ENCODE measurements at places on chromosomes 5 and 9.

GRCh38 chr9:133801739-133802138 lies 63.6 kb upstream of the SARDH start:
- DNase-seq: no peak

DNA sequence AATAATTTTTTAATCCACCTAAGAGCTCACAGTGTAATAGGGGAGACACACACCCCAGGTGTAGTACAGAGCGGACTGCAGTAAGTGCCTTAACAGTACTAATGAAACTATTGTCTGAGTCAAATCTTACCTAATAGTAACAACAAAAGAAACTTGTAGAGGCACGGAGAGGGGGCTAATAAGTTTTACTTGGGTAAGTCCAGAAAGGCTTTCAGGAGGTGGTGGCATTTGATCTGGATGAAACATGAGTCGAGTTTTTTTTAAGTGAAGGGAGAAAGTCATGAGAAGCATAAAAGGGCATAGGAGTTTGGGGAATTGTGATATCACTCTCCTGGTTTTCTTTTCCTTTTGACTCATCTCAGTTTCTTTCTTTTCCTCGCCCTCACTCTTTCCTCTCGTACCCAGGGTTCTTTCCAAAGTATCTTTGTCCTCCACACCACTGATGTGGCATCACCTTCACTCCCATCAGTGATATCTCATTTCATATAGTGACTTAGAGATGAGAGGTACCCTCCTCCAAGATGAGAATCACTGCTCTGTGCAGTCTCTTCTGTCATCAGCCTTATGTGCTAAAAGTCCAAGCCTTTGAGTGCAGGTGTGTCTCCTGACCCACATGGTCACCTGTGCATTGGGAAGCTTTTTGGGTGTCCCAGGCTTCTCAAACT lies 2.0 kb downstream of the CTNNA1 start:
- no peak for DNase-seq

DNA sequence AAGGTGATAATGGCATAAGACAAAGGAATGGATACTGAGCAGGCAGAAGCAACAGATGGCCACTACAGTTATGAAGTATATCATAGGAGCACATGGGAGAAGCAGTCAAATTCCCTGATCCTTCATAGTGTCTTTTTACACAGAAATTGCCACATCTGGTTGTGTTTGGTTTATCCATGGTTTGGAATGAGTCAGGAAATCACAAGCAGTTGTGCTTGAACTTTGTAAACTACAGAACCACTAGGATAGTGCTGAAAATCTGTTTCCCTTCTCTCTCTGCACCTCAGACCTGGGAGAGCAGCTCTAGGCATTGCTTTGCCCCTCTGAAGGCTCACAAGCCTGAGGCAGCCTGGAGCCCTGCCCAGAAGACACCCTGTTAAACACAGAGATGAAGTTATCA lies 134.0 kb downstream of the DMRT2 start:
- no peak for DNase-seq

GRCh38 chr9:110364451-110364850 lies 26.8 kb upstream of the TXNDC8 start:
- no peak for DNase-seq

DNA sequence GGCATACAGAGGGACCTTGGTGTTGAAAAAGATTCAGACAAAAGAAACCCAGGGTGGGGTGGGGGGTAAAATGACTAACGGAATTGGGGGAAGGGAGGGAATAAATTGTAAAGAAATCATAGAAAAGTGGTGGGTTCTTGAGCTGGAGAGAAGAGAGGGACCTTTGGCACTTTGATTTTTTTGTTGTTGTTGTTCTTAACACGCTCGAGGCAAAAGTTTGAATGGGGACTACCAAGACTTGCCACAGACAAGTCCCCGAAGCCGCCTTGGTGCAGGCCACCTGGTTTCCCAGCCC lies 616 bp downstream of the VCAN start:
- no peak for DNase-seq

DNA sequence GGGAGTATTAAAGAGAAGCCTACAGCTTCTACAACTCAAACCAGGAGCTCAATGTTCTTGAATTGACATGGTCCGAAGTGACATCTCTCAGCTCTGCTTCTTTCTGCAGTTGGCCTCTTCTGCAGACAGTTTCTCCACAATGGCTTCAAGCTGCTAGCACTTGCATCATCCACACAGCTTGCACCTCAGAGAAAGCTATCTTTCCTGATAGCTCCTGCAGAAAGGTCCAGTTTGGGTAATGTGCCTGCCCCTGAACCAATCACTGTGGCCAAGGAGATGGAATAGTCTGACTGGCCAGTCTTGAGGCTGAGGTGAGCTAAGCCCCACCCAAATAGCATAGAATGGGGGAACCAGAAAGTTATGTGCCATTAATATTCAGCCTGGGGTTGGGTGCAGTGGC lies 95.8 kb upstream of the ABCA1 start:
- no peak for DNase-seq

- DNase-seq: no peak
Observed at GRCh38 chr5:176941951-176942350, 42.8 kb upstream of the HK3 start.

DNA sequence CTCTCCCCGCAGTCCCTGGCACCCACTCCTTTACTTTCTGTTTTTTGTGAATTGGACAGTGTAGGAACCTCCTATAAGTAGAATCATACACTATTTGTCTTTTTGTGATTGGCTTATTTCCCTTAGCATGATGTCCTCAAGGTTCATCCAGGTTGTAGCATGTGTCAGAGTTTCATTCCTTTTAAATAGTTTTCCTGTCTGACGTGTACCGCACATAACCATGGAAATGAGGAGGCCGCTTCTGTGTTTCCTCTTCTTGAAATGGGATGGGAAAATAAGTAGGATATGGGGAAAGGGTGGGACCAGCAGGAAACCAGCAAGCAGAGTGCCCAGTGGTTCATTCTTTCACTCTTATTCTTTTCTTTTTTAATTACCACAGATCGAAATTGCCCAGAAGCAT lies 72.6 kb upstream of the ENTREP1 start:
- no peak for DNase-seq

- DNase-seq: no peak
Observed at GRCh38 chr9:124629600-124629999, 122.4 kb upstream of the NR5A1 start.

Data from activated naive CD4-positive, alpha-beta T cell treated with anti-CD3 and anti-CD28 coated beads for 36 hours (primary cell).